ENCODE measurements at places on chromosomes 1 and 21.

GRCh38 chr21:37155186-37155585 is 82.1 kb downstream of the TTC3 start:
- H3K27me3 ChIP-seq, result no peaks in the 10 kb centered on the region
- peaks cover 4% of the 10 kb centered on the region for H3K4me1 ChIP-seq
- DNase-seq, result no peak
- H3K36me3 ChIP-seq, result peaks cover 40% of the 10 kb centered on the region
- H3K4me3 ChIP-seq, result no peak overlapping the region
- no peak overlapping the region for H3K27ac ChIP-seq

DNA sequence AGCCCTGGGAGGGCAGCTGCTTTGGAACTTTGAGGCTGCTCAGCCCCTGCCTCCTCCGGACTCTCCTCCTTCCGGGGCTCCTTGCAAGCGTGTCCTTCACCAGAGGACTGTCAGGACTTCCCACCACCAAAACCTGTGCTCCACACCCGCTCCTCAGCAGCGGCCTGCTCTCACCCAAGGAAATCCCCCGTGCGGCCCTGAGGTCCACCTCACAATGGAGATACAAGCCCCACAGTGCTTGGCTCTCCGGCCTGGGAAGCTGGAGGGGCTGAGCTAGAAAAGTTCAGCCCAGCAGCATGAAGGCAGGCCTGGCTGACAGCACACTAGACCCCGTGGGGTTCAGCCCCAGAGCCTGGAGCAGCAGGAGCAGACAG is 33.6 kb downstream of the PGBD5 start:
- H3K4me1 ChIP-seq, result no peaks in the 10 kb centered on the region
- H3K4me3 ChIP-seq, result no peak overlapping the region
- peaks cover 15% of the 10 kb centered on the region for H3K27me3 ChIP-seq
- H3K36me3 ChIP-seq, result peaks cover 3% of the 10 kb centered on the region
- no peak overlapping the region for H3K27ac ChIP-seq
- DNase-seq, result no peak

- H3K27me3 ChIP-seq, result no peaks in the 10 kb centered on the region
- peaks cover 24% of the 10 kb centered on the region for H3K4me1 ChIP-seq
- DNase-seq, result no peak
These were observed 94.8 kb upstream of the SGIP1 start for GRCh38 chr1:66439031-66439740.

GRCh38 chr1:27400082-27400962 is 7.9 kb downstream of the GPR3 start:
- no peaks in the 10 kb centered on the region for H3K36me3 ChIP-seq
- H3K27me3 ChIP-seq, result no peaks in the 10 kb centered on the region
- DNase-seq, result no peak
- H3K4me1 ChIP-seq, result peaks cover 29% of the 10 kb centered on the region
- H3K27ac ChIP-seq, result peak overlapping the region; percentile 76
- no peak overlapping the region for H3K4me3 ChIP-seq

GRCh38 chr1:113859478-113860175 is 11.9 kb downstream of the PTPN22 start:
- peak overlapping the region; percentile 67 for H3K4me3 ChIP-seq
- peaks cover 21% of the 10 kb centered on the region for H3K36me3 ChIP-seq
- peaks cover 46% of the 10 kb centered on the region for H3K4me1 ChIP-seq
- peak overlapping the region; percentile 80 for H3K27ac ChIP-seq
- no peaks in the 10 kb centered on the region for H3K27me3 ChIP-seq
- peak; percentile 43 for DNase-seq

DNA sequence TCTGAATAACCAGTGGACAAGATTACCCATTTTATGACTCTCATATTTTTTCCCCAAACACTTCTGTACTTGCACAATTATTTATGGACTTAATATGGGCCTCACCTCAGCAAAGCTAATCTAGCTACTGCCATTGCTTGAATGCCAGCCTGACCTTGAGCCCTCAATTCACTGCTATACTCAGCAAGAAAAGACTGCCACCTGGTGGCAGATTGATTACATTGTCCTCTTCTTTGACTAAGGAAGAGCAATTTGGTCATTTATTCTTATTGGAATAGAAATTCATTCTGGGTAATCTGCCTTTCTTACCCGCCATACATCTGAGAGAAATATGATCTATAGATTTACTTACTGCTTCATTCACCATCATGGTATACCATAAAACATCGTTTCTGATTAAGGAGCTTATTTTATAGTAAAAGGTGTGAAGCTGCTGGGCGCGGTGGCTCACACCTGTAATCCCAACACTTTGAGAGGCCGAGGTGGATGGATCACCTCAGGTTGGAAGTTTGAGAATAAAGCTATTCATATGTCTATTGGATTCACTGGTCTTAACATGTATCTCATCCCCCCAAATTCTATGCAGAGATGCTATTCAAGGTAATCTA is 32.9 kb upstream of the DIPK1A start:
- no peaks in the 10 kb centered on the region for H3K36me3 ChIP-seq
- DNase-seq, result peak; percentile 75
- no peaks in the 10 kb centered on the region for H3K27me3 ChIP-seq
- no peak overlapping the region for H3K4me3 ChIP-seq
- peak overlapping the region; percentile 78 for H3K27ac ChIP-seq
- peaks cover 24% of the 10 kb centered on the region for H3K4me1 ChIP-seq

- no peaks in the 10 kb centered on the region for H3K4me1 ChIP-seq
- no peak for DNase-seq
- no peaks in the 10 kb centered on the region for H3K27me3 ChIP-seq
- H3K36me3 ChIP-seq, result no peaks in the 10 kb centered on the region
These were observed 368.5 kb upstream of the SNX7 start for GRCh38 chr1:98292994-98293393.

- no peak overlapping the region for H3K4me3 ChIP-seq
- H3K27me3 ChIP-seq, result no peaks in the 10 kb centered on the region
- peaks cover 6% of the 10 kb centered on the region for H3K4me1 ChIP-seq
- H3K27ac ChIP-seq, result no peak overlapping the region
- peaks cover 6% of the 10 kb centered on the region for H3K36me3 ChIP-seq
- DNase-seq, result no peak
These were observed 177.0 kb downstream of the HS2ST1 start for GRCh38 chr1:87091425-87091824.

DNA sequence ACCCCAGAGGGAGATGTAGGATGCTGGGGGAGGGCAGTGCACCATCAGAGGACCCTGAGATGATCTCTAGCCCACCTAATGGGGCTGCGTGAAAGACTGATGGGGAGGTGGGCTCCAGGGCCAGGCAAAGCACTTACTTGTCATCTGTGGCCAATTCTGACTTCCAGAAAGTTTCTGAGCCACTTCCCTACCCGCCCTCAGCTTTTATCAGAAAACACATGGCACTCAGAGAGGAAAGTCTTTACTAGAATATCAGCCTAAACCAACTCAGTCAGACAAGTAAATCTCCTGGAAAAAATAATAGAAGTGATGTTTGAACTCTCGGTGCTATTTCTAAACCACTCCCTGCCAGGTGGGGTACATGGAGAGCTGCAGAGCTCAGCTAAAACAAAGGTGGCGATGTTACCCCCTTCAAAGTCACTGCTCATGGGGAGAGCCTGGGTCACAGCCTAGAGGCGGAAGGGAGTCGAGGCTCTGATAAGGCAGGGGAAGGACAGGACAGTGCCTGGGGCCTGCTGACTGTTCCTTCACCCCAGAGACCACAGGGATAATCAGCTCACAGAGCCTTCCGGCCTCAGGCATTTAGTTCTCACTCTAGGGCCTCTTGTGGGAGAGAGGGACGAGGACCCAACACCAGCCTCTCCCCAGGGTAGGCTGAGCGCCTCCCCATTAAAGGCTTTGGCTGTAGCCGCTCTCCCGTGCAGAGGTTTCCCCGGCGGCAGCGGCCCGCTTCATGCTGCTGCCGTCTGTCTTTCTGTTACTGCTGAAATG is 14.2 kb downstream of the SMIM12 start:
- no peak for DNase-seq
- peaks cover 17% of the 10 kb centered on the region for H3K36me3 ChIP-seq
- no peak overlapping the region for H3K27ac ChIP-seq
- no peaks in the 10 kb centered on the region for H3K27me3 ChIP-seq

DNA sequence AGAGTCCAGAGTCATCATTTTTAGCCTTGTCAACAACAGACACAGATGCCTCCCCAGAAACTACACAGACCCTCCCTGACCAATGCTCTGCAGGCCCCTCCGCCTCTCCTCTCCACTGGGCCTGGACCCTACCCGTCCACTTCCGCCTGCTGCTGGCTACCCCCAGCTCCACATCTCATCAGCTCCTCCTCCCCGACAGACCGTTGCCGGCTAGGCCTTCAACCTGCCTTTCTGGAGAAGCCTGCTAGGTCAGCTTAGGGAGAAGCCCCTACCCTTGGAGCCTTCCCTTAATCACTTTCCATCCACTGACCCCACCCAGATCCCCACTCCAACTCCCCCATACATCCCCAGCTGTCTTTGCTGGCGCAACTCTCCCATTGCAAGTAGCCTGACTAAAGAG is 1.4 kb downstream of the TRIM17 start:
- H3K27ac ChIP-seq, result no peak overlapping the region
- H3K4me1 ChIP-seq, result peaks cover 17% of the 10 kb centered on the region
- no peak overlapping the region for H3K4me3 ChIP-seq
- DNase-seq, result no peak

DNA sequence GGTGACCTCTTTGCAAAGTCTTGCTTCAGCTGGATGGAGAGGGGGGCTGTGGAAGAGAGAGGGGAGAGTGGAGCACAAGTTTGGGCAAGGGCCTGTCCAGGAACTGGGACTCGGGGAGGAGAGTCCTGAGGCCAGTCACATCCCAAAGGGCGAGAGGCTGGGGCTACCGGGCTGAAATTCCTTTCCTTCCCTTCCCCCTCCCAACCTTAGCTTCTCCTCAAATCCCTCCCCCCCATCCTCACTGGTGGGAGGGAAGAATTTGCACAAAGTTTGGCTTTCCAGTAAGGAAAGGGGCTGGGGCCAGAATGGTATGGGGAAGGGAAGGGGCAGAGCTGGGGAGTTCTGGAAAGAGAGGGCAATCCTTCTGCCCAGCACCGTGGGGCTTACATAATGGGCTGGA is 854 bp downstream of the CNTN2 start:
- H3K4me1 ChIP-seq, result no peaks in the 10 kb centered on the region
- no peak for DNase-seq
- H3K4me3 ChIP-seq, result no peak overlapping the region
- peaks cover 31% of the 10 kb centered on the region for H3K27me3 ChIP-seq

All from memory B cell (primary cell).